ENCODE measurements at places on chromosomes 13 and 19. TPM values are rescaled to one million over a fixed set of nuclear protein-coding genes. Genes with fewer than 3 reads are reported as not detected.

DNA sequence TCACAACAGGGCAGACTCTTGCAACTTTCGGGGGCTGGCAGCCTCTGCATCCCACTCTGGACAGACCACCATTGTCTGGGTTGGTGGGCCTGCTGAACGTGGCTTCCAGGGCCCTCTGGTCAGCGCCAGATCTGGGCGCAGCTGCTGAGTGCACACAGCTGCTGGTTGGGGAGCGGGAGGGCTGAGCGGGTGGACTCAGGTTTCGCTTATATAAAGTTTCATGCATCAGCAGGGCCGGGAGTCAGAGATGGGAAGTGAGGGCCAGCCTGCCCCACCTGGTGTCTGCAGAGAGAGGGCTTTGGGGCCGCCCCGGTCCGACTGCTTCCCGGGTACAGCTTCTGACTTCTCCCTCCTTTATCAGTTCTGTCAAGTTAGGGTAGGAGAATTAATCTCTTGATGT, 6.9 kb downstream of the ARHGEF7 start:
- DNase-seq: no peak

DNA sequence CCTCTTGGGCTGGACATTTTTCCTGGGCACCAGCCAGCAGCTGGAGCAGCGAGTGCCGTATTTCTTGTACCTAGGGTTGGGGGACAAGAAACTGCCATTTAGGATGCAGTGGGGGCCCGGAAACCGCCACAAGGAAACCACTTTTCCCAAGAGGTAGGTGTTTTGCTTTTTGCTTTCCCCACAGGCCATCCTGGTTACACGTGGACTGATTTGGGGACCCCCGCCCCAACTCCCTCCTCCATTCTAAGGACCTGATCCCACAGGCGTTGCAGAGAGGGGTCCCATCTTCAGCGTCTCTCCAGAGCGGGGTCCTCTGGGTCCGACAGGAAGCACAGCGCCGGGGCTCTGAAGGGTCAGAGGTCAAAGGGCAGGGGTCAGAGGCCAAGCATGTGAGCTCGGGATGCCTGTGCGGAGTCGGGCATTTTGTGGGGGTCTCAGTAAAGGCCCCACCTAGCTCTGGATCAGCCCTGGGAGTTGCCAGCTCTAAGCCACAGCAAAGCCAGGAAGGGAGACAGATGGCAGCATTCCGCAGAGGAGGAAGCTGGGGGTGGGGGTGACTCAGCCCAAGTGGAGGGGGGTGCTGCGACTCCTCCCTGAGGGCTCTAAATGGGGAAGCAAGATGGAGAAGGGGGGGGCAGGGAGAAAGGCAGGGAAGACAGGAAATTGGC, 4.3 kb downstream of the ZGLP1 start:
- no peak for DNase-seq

- DNase-seq: no peak
Measured at GRCh38 chr13:113728571-113729054, 30.4 kb upstream of the TMEM255B start.

- no peak for DNase-seq
Measured at GRCh38 chr19:41437944-41438574, 1.7 kb downstream of the DMAC2 start.

- DNase-seq: no peak
Measured at GRCh38 chr19:38805180-38805579, 7.6 kb downstream of the LGALS4 start.

OR4F17 gene
- polyA plus RNA-seq: not detected

ZNF816 gene
- polyA plus RNA-seq: 16.0 TPM

PRODH2 gene
- polyA plus RNA-seq: 21.0 TPM

- no peak for DNase-seq
Measured at GRCh38 chr19:6766357-6767080, 716 bp downstream of the SH2D3A start.

- no peak for DNase-seq
Measured at GRCh38 chr13:47291107-47291656, 394.3 kb upstream of the HTR2A start.

GRCh38 chr13:90455823-90456222, 891.7 kb upstream of the MIR17HG start:
- no peak for DNase-seq

GRCh38 chr13:43191546-43191945, 168.2 kb downstream of the DNAJC15 start:
- no peak for DNase-seq

DNA sequence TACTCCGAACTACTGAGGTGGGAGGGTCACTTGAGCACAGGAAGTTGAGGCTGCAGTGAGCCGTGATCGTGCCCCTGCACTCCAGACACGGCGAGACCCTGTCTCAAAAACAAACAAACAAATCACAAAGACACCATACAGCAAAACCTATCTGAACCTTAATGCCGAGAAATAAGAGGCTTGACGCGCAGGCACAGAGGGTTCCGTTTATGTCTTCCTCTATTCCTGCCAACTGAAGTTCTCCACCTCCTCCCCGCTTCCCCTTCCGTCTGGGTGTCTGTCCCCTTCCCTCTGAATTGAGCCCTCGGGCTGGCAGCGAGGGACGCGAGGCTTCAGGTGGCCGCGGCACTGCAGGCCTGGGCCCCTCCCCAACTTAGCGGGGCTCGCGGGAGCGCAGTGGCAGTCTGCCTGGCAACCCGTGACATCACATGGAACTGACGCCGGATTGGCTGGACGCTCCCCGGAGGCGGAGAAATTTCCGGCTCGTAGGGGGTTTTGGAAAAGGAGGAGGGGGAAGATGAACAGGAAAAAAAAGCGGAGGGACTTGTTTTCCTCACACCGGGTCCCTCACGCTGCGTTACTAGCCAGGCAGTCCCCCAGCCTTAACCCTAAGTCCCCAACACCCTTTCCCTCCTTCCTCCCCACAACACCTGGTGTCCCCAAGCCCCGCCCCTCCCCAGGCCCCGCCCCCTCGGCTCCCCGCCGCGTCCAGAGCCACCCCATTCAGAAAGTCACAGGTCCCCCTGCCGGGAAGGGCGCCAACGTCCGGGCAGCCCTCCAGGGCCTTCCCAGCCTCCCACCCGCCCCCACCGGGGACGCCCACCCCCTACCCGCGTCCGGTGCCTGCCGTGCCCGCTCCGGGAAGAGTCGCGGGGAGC, 1.1 kb upstream of the MYBPC2 start:
- DNase-seq: peak; percentile 82

LRG1 gene
- polyA plus RNA-seq: 0.44 TPM

CEACAM8 gene
- 0.21 TPM for polyA plus RNA-seq

DNA sequence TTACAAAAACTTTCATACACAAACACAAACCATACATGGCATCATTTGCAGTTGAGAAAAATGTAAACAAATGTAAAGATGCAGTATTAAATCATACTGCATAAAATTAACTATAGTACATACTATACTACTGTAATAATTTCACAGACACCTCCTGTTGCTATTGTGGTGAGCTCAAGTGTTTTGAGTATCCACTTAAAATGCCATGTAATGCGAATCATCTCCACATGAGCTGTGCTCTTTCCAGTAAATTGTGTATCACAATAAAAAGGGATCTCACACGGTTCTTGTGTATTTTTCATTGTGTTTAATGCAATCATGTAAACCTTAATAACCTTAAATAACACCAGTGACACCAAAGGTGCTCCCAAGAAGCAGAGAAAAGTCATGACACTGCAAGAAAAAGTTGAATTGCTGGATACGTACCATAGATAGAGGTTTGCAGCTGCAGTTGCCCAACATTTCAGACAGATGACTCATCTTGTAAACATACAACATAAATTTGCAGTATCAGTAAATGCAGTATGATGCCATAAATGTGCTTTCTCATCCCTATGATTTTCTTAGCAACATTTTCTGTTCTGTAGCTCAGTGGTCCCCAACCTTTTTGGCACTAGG, 166.6 kb downstream of the RAP2A start:
- no peak for DNase-seq

IZUMO2 gene
- not detected for polyA plus RNA-seq

- no peak for DNase-seq
Measured at GRCh38 chr19:1285737-1286360, at the start of gene EFNA2. Gene EFNA2, plus strand, starts transcription at chr19:1285873. Its CDS starts 296 bp downstream, at chr19:1286169.

- DNase-seq: no peak
Measured at GRCh38 chr19:6773323-6773931, 919 bp downstream of the VAV1 start.

DNA sequence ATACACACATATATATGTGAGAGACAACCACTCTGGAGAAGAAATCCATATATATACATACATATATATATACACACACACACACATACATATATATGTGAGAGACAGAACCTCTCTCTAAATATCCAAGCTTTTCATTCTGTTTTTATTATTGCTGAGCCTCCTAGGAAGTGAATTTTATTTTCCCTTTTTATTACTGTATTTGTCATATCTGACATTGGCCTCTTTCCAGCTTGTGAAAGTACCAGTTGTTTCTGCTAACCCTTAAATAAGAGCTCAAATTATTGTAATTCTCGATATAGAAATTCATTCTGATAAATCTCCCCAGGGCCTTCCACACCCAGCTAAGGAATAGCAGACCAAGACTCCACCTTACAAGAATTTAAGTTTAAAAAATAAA, 81.0 kb downstream of the NUFIP1 start:
- no peak for DNase-seq

DNA sequence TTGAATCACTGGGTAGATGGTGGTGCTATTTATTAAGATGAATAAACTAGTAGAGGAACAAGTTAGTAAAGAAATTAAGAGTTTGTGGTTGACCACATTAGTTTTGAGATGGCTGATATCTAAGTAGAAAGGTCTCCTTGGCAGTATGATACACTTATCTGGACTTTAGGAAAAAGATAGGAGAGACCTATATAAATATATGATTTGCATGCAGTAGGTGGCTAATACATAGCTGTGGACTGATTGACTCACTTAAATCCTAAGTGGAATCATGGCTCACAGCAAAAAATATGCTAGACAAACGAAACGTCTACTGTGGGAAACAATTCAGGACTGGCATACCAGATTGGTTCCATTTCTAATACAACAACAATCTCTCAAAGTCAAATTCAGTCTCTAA, 92.0 kb downstream of the CAB39L start:
- no peak for DNase-seq

DNA sequence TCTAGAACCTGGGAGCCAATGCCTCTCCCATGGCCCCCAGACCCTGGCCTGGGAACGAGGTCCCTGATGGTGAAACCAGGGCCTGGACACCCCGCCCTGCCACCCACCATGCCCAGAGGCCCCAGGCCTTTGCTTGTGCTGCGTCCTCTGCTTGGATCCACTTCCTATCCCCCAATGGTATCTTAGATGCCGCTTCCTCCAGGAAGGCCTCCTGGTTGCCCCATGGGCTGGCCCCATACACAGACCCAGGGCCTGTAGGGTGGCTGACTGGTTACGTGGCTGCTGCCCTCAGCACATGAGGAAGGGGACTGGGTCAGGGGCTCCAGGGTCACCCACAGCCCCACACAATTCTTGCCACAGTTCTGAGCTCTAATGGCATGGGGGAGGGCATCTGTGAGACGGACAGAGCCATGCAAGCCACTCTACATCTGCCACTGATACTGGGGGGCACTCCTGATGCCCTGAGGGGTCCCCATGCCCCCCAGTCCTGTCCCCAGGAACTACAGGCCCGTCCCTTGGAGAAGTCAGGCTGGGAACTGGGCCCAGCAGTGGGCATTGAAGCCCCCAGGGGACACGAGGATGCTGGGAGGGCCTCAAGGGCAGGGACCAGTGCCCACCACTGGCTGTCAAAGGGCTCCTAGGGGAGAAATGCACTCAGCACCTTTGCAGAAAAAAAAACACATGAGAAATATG, 5.0 kb downstream of the RPL36 start:
- DNase-seq: no peak

FAM98C gene
- polyA plus RNA-seq: 13.4 TPM

GRCh38 chr19:2044709-2045500, 6.1 kb downstream of the MKNK2 start:
- no peak for DNase-seq

DNA sequence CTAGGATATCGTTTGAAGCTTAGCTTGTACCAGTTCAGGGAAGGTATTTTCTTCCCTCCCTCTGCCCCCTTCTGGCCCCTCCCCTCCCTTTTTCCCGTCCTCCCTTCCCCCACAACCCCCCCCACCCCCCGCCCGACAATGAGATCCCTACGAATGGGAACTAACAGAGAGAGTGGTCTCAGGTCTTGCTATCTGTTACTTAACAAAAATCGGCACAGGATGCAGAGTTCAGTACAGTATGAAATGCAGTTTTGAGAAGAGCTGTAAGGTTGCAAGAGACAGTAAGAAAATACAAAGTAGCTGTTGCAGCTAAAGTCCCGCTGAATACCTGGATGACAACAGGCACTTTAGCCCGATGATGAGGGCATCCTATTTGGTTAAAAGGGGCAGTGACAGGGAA, 3.1 kb upstream of the DACH1 start:
- no peak for DNase-seq

TEX29 gene
- not detected for polyA plus RNA-seq

GRCh38 chr19:1526979-1527649, 3.2 kb downstream of the PLK5 start:
- DNase-seq: no peak

DNA sequence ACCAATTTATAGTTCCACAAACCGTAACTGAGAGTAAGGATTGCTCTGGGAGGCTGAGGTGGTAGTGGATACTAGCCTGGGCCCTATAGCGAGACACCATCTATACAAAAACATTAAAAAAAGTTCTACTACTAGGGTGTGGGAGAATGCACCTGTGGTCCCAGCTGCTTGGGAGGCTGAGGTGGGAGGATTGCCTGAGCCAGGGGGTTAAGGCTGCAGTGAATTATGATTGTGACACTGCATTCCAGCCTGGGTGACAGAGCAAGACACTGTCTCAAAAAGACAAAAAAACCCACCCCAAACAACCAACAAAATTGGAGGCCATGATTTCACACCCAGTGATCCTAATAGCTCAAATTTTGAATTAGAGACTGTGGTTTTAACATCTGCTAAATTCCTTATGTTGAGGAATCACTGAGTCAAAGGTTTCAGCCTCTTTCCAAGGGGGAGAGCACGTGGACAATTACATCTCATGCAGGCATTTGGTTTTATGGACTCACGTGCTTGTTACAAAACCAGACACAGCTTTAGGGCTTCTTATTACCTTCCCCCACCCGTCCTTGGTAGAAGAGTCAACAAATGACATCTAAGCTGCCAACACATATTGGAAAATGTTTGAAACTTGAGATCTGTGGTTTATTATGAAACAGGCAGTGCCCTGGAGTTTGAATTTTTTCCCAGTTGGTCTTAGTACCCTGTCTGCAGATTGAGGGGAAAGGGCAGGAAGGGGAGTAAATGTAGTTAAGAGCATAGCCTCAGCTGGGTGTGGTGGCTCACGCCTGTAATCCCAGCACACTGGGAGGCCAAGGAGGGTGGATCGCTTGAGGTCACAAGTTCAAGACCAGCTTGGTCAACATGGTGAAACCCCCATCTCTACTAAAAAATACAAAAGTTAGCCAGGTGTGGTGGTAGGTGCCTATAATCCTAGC, 18.5 kb downstream of the CYP2A6 start:
- no peak for DNase-seq

GRCh38 chr13:50494138-50494537, 349.4 kb downstream of the DLEU7 start:
- DNase-seq: no peak

DNA sequence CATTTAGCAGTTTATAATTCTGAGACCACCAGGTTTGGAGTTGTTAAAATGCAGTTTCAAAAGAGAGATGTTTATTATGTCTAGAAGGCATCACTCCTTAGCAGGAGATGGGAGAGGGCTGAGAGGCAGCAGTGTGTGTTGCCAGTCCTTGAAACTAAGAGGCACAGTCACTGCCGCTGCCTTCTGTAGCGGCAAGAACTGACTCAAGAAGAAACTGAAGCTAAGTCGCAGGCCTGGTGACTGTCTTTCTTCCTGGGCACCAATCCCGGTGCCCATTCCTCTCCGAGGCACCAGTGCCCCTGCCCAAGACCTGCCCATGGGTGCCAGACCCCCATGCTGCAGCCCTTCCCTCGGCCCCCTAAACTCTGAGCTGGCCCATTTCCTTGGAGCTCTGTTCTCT, 20.1 kb downstream of the N4BP2L1 start:
- no peak for DNase-seq
